SK-N-SH (cell line): ENCODE measurements at places on chromosomes 16 and 17.
A peak's percentile ranks its signal among the peaks of the same experiment; 100 is the strongest.

GRCh38 chr16:69197573-69197972 is 10.6 kb downstream of the SNTB2 start:
- DNase-seq: no peak

DNA sequence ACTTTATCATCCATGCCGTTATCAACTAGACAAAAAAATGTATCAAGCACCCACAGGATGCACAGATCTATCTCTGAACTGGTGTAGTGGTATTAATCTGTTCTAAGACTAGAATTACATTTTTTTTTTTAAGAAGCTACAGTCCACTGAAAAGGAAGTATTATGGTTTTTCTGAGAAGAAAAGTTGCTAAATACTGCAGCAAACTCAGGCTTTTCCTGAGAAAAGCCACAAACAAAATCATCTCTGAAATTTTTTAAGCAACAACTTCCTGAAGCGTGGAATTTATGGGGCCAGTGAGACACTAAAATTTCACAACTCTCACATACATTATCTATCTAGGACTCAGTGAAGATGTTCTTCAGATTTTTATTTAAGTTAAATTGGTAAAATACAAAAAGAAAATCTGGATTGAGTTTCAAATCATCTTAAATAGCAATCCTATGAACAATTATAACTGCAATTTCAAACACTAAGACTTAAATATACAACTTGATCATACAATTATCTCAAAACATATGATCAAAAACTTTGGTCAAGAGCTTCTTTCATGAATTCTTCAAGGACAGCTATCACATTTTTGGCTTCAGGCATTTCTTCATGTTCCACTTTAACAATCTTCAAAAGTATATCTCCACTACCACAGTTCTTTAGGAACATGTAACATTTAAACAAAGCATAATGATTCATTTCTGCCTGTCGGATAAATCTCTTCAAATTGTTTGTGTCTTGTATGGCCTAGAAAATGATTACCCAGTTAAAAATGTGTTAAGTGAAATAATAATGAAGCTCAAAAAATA is 10.5 kb downstream of the C17orf75 start:
- no peak for DNase-seq

- DNase-seq: no peak
Observed at GRCh38 chr16:12082226-12082887, 105.8 kb downstream of the SNX29 start.

DNA sequence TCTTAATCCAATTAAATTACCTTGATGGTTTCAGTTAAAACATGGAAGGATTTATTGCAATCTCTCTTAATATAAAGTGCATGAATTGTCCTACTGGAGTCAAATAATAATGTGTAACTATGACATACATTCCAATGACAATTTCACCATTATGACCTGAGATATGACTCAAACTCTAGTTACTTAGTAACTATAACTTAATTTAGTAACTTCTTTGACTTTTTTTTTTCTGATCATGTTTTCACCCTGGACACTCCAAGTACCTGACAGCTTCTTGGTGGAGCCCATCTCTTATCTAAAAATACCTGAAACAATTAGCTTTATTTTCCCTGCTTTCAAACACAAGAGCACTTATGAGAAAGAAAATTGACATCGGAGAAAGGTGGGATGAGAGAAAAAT is 123.7 kb downstream of the STX8 start:
- no peak for DNase-seq

- DNase-seq: peak; percentile 95
Observed at GRCh38 chr16:89828199-89828869, at the start of gene SPIRE2. TSS of gene SPIRE2 (plus strand) at chr16:89828475. CDS start at chr16:89828551, 76 bp downstream.

DNA sequence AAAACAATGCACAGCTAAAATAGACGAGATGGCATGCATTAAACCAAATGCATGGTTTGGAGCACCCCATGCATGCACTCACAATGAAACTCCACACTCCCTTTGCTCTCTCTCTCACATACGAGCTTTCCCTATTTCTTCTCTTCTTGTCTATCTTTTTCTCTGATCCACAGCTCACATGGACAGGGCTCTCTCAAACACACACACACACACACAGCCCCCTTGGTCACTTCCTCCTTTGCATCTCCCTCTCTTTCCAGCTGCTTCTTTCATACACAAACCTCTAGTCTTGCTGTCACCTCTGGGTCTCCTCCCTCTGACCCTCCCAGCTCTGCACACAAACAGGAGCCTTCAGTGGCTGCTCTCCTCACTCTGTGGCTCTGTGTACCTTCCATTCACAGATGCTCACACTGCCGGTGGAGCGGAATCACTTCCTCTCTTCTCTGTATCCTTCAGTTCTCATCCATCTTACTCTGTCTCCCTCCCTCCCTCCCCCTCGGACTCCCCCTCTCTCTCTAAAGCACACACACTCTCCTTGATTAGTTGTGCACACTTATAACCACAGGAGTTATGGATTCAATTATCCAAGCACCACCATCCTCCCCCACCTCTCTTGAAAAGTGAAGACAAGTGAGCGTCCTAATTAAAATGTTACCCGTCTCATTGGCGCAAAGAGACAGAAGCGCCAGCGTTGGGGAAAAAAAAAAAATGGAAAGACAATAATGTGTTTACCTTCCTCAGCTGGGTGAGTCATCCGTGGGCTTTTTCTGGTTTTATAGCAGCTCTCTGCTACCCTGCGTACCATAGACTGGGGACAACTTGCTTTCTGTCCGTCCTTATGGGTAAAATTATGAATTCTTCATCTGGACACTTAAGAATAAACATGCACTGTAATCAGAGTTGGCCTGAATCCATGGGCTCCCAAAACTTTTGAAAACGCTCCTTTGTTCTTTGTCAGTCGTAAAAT is 90.8 kb downstream of the SHISA6 start:
- no peak for DNase-seq

DNA sequence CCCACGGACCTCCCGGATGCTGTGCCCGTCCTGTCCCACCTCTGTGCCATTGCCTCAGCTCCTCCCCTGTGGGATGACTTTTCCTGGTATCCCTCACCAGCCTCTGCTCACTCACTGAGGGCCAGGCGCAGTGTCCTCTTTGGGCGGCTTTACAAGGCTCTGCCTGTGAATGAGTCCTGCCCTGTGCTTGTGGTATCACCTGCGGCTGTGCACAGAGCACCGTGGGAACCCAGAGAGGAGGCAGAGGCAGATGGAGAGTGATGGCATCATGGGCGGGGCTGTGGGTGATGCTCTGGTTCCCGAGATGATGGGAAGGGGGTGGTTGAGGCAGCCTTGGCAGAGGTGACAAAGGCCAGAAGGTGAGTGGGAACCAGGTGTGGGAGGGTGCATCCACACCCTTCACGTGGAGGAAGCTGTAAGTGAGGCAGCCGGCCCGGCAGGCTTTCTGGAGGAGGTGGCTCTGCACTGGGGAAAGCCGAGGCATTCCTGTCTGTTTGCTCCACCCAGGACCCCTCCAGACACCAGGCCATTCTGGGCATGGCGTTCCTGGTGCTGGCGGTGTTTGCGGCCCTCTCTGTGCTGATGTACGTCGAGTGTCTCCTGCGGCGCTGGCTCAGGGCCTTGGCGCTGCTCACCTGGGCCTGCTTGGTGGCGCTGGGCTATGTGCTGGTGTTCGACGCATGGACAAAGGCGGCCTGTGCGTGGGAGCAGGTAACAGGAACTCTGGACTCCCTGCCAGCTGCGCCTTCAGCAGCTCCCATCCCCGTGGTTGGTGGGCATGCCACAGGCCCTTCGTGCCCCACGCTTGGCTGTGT is 23.8 kb downstream of the ADCY7 start:
- DNase-seq: no peak
